ENCODE measurements at places on chromosomes 3 and 15. TPM values are rescaled to one million over a fixed set of nuclear protein-coding genes. Genes with fewer than 3 reads are reported as not detected.

GRCh38 chr3:64686446-64686908 lies 1.3 kb downstream of the ADAMTS9 start:
- H3K4me1 ChIP-seq: no peaks in the 10 kb centered on the region
- H3K36me3 ChIP-seq: no peaks in the 10 kb centered on the region
- no peak for DNase-seq
- peak overlapping the region; percentile 29 for H3K4me3 ChIP-seq
- no peaks in the 10 kb centered on the region for H3K27me3 ChIP-seq

GRCh38 chr3:129764090-129764489 lies 129.4 kb downstream of the TMCC1 start:
- no peak overlapping the region for H3K4me3 ChIP-seq
- H3K36me3 ChIP-seq: no peaks in the 10 kb centered on the region
- DNase-seq: no peak
- H3K27me3 ChIP-seq: no peaks in the 10 kb centered on the region
- no peak overlapping the region for H3K27ac ChIP-seq

GRCh38 chr3:4746241-4746958 lies 232.8 kb upstream of the BHLHE40 start:
- peaks cover 6% of the 10 kb centered on the region for H3K4me1 ChIP-seq
- DNase-seq: no peak

DNA sequence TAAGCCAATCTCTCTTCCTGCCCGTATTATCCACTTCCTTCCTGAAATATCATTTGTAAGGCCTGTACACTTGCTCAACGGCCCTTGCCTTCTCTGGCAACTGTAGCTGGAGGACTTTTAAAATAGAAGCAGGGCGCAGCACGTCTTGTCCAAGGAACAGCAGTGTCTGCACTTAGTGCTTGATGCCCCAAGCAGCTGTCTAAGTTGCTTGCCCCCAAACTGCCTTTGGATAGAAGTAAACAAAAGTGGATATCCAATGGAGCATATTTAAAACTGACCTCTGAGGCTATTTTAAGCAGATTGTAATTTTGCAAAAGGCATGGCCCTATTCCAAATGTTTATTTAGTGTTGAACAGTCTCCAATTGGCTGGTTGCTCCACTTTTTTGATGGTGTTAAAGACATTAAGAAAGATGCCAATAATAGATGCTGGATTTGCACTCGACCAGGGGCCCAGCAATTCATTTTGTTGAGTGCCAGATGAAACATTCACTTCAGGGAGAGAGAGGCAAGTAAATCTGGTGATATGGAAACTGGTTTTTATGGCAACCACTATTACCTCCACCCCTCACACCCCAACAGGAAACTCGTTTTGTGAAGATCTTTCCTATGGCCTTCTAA lies 526.8 kb upstream of the TBL1XR1 start:
- no peak overlapping the region for H3K4me3 ChIP-seq
- no peaks in the 10 kb centered on the region for H3K36me3 ChIP-seq
- H3K27ac ChIP-seq: no peak overlapping the region
- H3K27me3 ChIP-seq: no peaks in the 10 kb centered on the region

DNA sequence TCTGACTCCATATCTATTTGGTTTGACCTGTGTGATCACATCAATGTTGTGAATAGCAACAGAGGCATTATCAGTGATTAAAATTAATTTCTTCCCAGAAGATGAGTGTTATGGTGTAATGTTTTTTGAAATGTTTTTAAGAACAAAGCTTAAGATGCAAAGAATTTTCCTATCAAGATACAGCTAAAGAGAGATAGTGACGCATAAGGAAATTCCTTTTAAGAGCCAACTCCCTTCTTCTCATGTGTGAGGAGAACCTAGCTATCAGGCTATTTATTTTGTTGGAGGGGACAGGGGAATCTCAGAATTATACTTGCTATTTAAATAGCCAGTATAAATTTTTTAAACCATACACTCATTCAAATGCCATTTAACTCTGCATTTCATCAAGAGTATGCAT lies 71.3 kb downstream of the COL8A1 start:
- H3K27ac ChIP-seq: no peak overlapping the region
- no peaks in the 10 kb centered on the region for H3K36me3 ChIP-seq
- no peak overlapping the region for H3K4me3 ChIP-seq
- no peaks in the 10 kb centered on the region for H3K27me3 ChIP-seq

- no peak overlapping the region for H3K4me3 ChIP-seq
- no peaks in the 10 kb centered on the region for H3K36me3 ChIP-seq
- H3K27ac ChIP-seq: peak overlapping the region; percentile 69
- peak; percentile 78 for DNase-seq
- no peaks in the 10 kb centered on the region for H3K4me1 ChIP-seq
- H3K27me3 ChIP-seq: no peaks in the 10 kb centered on the region
Measured at GRCh38 chr15:57565311-57565710, 26.4 kb upstream of the MYZAP start.

SH3BP5 gene
- 12.8 TPM for total RNA-seq

DNA sequence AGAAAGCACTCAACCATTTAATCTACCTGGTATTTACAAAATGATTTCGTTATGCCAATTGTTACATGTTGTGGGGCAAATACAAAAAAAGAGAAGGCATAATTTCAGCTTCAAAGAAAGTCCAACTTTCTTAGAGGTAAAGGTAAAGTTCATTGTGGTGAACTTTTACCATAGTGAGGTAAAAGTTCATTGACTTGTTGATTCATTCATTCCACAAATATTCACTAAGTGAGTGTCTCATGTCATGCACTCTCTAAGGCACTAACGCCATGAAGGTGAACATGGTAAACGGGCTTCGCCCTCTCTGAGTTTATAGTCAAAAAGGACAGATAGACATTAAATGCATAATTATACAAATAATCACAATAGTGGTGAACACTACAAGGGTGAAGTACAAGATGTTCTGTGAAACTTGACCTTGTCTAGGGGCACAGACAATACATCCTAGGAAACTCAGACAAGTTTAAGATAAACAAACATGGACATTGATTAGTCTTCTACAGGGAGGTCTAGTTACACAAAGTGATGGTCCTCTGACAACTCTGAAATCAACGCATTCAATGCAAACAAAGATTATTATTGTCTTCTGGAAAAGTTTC lies 378.6 kb downstream of the MAGI1 start:
- H3K4me3 ChIP-seq: no peak overlapping the region
- H3K27ac ChIP-seq: no peak overlapping the region
- no peaks in the 10 kb centered on the region for H3K27me3 ChIP-seq
- H3K4me1 ChIP-seq: no peaks in the 10 kb centered on the region
- no peak for DNase-seq
